ENCODE measurements at places on chromosomes 2 and 18.

DNA sequence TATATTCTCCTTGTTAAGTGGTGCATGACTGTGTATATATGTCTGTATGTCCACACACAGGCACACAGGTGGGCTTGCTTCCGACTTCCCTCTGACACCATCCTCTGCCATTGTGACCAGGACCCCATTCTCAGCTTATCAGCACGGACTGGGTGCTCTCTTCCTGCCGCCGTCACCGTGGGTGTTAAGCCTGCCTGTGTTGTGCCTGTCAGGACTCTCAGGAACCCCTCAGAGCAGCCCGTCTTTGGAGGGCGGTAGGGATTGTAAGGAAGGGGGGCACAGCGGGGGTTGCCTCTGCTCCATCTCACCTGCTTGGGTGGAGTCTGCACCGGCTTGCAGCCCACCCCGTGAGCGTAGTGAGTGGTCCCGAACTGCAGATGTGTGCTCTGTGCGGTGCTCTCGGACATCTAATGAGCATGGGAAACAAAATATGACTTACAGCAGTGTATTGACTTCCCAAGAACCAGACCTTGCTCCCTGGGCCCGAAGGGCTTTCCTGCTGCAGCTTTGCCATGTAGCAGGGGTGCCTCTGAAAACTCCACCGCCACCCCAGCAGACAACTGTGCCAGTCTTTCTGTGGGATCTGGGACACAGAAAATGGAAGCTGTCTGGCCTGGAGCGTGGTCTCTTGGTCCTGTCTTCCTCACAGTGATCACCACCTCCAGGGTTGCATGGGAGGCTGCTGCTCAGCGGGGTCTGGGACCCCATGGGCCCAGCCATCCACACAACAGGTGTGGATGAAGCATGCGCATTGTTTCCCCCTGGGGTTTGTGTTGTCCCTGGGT lies 58.9 kb downstream of the SH3RF3 start:
- DNase-seq = no peak

DNA sequence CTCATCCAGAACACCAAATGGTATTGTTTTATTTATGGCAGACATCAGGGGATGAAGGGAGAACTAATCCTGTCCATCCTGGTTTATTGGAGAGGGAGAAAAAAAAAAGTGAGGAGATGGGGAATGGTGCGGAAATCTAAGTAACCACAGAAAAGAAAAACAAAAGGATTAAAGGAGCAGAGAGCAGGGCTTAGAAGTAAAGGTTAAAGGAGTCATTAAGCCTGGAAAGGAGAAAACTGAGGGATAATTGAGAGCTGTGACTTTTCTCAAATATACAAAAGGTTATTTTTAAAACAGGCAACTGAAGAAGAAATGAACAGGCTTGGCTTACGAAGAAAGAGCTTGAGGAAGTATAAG lies 127.2 kb upstream of the PPP1CB start:
- DNase-seq = no peak

- no peak for DNase-seq
Measured at GRCh38 chr18:26422472-26423162, 125.7 kb downstream of the KCTD1 start.

GRCh38 chr18:62558015-62558663 lies 35.3 kb downstream of the ZCCHC2 start:
- no peak for DNase-seq

GRCh38 chr2:112640800-112641675 lies 4.7 kb upstream of the SLC20A1 start:
- no peak for DNase-seq
